ENCODE measurements at places on chromosomes 5 and 9.

DNA sequence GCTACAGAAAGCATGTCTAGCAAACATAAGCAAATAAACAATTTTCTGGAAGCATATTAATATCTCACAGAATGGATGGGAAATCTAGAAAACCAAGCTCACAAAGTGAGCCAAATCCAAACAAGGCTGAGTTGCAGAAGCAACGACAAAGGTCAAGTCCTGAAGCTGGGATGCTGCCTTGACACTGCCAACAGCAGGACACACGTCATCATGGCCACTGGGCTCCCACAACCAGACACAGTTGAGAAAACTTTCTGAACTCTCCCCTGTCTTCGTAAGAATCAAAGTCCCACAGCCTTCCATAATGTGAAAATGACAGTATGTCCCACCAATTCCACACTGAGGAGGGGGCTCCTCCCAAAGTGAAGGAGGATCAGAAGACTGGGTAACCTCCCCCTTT is 37.6 kb downstream of the EPB41L4A start:
- DNase-seq, result no peak

- DNase-seq, result no peak
These were observed 1068.0 kb downstream of the MAT2B start for GRCh38 chr5:164573397-164573796.

DNA sequence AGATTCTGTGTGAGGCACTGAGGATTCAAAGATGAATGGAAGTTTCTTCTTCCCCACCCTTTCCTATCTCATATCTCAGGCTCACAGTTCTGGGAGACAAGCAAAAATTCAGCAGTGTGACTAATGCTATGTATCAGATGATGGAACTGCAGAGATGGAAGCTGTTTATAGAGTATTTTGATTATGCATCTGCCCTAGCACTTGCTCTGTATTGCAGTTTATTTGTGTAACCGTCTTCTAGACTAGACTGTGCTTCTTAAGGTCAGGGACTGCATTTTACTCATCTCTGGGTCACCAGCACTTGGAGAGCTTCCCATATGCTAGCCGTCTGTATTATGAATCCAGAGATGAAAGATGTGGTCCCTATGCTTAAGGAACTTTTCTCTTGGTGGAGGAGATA is 12.6 kb downstream of the CAVIN4 start:
- DNase-seq, result peak; percentile 49

DNA sequence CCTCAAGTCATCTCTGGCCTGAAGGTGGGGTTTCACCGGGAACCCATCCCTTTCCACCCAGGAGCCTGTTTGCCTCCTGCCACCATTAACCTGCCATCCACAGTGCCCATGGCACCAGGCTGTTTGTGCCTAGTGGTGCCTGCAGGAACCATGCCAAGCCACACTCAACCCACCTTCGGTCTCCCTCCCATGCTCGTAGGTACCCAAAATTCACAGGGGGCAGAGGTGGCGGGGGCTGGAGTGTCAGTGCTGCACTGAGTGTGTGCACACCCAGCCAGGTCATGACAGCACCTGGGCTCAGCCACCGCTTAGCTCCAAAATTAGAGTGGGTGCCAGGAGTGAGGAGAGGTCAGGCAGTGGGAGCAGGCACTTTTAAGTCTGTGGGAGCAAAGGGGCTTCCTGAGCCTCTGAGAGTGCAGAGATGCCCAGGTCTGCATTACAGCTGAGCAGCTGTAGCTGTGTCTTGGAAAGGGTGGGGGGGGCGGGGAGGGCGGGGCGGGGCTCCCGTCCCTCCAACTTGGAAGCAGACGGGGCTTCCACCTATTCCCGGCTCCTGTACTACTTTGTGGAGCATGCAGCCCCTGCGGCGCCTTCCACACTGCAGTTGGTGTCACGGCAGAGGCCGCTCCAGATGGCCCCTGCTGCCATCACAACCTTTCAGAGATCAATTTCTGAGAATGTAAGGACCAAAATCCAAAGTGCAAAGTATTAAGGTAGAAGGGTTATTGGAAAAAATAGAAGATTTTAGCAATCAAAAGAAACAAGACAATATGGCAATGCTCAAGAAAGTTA is 2396.8 kb upstream of the C9orf72 start:
- no peak for DNase-seq

DNA sequence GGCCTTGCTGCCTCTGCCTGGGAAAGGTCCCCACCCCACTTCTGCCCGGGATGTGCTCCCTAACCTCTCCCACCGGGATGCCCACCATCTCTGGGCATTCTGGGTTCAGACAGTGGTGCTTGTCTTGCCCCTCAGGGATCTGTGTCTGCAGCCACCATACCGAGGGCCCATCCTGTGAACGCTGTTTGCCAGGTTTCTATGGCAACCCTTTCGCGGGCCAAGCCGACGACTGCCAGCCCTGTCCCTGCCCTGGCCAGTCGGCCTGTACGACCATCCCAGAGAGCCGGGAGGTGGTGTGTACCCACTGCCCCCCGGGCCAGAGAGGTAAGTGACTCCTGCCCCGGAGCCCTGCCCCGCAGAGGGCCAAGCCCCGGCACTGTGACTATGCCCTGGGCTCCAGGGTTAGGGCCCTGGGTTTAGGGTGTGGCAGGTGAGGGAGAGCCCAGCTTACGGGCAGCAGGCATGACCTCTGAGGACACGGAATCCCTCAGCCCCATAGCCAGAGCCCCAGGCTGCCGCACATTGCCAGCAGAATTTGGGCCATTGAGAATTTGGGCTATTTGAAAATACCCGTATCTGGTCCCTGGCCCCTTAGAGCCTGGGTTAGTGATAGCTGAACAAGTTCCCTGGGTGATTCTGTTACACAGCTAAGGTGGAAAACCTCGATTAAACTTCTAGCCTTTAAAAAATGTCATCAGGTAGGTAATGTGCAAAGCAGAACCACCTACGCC is 35.3 kb upstream of the AIF1L start:
- DNase-seq, result no peak

- no peak for DNase-seq
These were observed 3.5 kb downstream of the SNCB start for GRCh38 chr5:176626876-176627236.

GRCh38 chr9:129198319-129199043 is 20.4 kb upstream of the IER5L start:
- DNase-seq, result peak; percentile 36

- DNase-seq, result no peak
These were observed 17.0 kb downstream of the IFNE start for GRCh38 chr9:21465138-21465537.

- DNase-seq, result no peak
These were observed 92.4 kb downstream of the RORB start for GRCh38 chr9:74589576-74589975.

DNA sequence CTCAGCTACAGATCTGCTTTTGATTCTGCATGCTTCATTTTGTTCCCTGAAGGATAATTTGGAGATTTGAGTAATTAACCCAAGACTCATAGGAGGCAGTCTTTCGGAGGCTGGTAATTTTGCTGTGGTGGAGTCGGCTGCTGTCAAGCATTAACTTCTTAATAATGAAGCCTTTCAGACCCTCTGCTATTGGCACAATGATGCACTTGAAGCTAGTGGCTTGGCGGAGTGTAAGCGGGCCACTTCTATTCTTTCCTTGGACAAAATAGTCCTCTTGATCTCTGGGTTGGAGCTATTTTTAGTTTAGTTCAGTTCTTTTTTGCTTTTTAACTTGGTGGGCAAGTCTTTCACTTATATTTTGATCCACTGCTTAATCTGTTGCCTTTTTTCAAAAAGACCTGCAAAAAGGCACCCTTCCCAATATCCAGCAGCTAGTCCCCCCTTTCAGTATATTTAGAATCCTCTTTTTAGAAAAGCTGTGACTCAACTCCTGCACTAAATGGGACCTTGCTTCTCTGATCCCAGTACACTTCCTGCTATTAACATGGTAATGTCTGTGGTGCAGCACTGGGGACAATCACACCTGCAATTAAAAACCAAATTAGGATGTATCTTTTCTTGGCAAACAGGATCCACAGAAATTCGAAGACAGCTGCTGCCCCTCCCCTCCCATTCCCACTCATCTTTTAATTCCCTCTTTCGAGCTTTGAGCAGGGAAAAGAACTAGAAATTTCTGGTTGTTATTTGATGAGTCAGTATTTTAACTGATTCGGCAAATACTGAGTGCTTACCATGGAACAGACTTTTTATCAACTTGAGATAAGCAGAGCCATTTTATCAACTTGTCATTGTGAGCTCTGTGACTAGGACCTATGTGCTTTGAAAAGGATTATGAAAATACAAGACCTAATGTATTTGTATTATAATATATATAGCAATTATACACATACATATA is 169.4 kb upstream of the ANKRD55 start:
- DNase-seq, result no peak

- DNase-seq, result no peak
These were observed 2.6 kb downstream of the AMACR start for GRCh38 chr5:34005211-34005610.

DNA sequence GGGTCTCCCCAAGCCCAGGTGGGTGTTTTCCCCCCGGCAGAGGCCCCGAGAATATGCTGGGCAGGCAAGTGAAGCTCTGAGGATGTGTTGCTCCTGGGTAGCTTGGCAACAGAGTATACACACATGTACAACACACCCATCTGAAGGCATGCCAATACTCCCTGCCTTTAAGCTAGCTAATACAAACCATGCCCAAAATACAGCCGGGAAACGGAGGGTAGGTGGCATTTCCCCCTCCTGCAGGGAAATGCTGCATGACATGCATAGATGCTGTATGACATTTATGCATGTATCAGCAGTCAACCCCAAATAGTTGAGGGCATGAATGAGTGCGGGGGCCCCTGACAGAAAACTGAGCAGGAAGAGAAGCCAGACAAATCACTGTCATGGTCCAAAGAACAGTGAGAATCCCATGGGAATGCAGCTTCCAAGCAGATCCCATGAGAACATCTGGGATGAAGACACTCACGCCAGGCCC is 614.1 kb downstream of the EBF1 start:
- DNase-seq, result no peak

DNA sequence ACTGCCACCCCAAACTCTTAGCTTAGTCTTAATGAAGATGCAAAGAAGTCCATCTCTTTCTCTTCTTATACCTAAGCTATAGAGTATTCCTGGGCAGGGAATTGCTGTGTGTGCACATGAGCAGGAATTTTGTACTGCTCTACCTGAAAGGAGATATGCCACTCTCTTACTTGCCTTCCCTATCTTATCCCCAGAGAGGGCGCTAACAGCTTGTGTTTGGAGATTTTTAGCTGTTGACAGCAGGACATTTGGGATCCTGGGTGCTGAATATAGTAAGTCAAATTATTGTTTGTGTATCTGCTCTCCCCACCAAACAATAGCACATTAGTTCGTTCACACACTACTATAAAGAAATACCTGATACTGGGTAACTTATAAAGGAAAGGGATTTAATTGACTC is 159.5 kb downstream of the GABRG2 start:
- DNase-seq, result no peak

DNA sequence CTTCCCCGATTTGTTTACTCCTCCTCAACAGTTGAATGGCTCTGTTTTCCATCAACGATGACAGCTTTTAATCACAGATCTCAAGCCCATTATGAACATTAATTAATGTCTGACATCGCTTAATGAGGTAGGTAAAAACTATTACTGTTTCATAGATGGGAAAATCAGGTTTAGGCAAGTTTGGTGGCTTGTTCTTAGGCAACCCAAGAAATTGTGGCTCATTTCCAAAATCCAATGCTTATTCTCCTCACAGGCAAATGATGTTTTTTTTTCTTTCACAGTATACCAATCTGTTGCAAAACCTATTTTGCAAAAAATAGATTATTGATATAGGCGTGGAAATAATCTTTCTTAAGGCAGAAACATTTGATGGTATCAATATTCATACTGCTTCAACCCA is 70.8 kb upstream of the CHD1 start:
- no peak for DNase-seq

GRCh38 chr9:110768886-110769285 is 100.3 kb downstream of the MUSK start:
- DNase-seq, result no peak

- DNase-seq, result no peak
These were observed 130.5 kb upstream of the CPEB4 start for GRCh38 chr5:173757403-173758209.

- no peak for DNase-seq
These were observed 61.5 kb upstream of the DMAC1 start for GRCh38 chr9:7861086-7861485.

- DNase-seq, result no peak
These were observed 355.1 kb downstream of the ADAMTS6 start for GRCh38 chr5:65126542-65127069.

DNA sequence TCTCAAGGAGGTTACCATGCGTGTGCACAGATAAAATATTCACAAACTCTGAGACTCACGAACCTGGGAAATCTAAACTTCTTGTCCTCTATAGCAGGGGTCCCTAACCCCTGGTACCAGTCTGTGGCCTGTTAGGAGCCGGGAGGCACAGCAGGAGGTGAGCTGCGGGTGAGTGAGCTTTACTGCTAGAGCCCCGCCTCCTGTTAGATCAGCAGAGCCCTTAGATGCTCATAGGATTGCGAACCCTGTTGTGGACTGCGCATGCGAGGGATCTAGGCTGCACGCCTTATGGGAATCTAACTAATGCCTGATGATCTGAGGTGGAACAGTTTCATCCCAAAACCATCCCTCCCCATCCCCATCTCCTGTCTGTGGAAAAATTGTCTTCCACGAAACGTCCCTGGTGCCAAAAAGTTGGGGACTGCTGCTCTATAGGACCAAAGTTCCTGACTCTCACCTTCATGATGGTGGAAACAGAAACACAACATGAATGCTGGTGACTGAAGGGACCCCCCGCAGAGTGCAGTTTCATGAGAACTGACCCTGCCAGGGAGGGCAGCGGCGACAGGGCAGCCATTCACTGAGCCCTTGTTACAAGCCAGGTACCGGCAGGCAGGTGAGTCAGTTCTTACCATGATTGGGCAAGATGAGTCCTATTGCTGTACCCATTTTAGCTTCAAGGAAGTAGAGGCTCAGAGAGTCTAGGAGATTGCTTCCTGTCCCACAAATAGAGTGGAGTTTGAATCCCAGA is 181.9 kb downstream of the RGS3 start:
- no peak for DNase-seq

GRCh38 chr9:96721731-96722429 is 56.0 kb downstream of the ZNF510 start:
- no peak for DNase-seq

GRCh38 chr9:79428422-79428821 is 143.3 kb upstream of the TLE4 start:
- DNase-seq, result no peak

Measured in AG08396 (cell line).